Omental fat pad (tissue), 4 donors: ENCODE measurements at places on chromosomes 13 and 19. TPM values are rescaled to one million over a fixed set of nuclear protein-coding genes. Genes with fewer than 3 reads are reported as not detected.

GRCh38 chr19:45046355-45046754, 7.5 kb downstream of the CLASRP start:
- DNase-seq: no peak

DNA sequence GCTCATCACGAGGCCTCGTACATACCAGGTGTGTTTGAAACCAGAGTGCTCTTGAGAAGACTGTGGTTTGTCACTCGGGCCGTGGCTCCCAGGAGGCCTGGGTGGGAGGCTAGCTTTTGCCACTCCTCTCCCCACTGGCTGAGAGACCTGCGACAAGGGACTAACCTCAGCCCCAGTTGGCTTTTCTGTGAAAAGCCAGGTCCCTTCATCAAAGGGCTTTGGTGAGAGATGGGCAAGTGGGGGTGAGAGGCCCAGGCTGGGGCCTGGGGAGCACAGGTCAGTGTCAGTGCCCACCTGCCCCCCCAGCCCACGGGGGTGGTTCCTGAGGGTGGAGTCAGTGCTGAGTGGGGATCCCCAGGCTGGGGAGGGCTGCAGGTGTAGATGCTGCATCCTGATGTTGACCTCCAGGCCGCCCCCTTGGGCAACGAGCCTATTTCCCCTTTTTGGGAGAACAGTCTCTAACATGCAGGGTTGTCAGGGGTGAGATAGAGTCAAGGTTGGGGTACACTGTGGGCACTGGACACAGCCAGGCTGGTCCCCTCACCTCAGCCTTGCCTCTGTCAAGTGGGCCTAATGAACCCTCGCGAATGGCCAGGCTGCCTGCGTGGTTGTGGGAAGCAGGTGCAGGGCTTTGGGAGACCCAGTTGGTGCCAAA, 661 bp downstream of the KCNJ14 start:
- DNase-seq: no peak

Gene ZNF730
- total RNA-seq: not detected

DNA sequence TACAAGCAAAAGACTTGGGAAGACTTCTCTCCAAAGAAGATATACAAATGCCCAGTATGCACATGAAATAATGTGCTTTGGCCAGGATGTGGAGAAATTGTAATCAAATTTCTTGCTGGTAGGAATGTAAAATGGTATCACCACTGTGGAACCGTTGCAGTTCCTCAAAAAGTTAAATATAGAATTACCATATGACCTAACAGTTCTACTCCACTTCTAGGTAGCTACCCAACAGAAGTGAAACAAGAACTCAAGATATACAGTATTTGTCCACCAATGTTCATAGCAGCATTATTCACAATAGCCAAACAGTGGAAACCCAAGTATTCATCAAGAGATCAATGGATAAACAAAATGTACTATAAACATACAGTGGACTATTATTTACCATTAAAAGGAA, 95.0 kb upstream of the KLF5 start:
- DNase-seq: no peak

GRCh38 chr13:88627071-88627470, 955.9 kb downstream of the SLITRK5 start:
- no peak for DNase-seq

Gene SHISA2
- 1.4 TPM for total RNA-seq

GRCh38 chr13:98285852-98286594, 109.0 kb upstream of the RNF113B start:
- no peak for DNase-seq

Gene CRTC1
- total RNA-seq: 5.0 TPM

Gene MICU2
- 46.2 TPM for total RNA-seq

DNA sequence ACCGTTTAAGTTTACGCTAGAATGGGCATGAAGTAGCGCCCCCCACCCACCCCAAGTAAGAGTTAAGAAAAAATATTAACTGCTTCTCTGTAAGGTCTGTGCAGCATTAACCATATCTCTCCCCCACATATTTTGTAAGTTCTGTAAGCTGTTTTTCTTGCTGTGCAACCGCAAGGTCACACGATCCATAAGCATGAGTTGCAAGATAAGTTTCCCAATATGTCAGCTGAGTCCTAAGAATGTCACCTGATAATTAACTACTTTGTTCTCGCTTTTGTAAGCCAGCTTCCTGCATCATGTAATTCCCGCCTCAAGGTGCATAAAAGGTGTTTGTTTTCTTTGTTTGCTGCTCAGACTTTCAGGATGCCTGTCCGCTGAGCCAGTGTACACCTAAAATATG, 187.0 kb downstream of the MYO16 start:
- no peak for DNase-seq

DNA sequence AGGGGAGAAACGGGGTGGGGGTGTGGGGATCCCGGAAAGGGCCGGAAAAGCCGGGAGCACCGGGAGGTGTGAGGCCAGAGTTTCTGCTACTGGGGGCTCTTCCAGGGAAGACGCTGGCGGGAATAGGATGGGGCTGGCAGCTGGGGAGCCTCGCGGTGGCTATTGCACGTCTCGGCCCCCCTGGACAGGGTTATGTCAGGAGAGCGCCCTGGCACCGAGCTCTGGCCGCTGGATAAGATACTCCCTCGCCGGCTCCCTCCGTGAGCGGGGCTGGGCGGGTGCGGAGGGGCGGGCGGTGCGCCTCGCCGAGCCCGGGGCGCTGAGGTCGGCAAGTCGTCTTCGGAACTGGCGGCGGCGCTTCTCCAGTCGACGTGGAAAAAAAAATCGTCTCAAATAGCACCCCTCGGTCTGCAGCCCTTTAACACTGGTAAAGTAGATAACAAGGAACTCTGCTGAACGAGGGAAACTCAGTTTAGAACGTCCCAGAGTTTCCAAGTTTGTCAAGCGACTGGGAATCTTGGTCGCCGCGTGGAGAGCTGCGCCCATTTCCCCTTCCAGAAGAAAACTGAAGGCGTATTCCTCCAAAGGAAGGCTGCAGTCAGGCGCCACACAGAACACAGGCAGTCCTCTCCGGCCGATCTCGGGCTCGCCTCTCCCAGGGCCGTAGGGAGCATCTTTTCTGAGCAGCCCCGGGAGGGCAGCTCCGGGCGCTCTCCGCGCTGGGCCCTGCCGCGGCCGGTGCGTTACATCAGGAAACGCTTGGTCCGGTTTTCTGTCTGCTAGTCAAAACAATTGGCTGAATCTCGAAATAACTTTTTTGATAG, 115.1 kb downstream of the KCNRG start:
- DNase-seq: no peak

DNA sequence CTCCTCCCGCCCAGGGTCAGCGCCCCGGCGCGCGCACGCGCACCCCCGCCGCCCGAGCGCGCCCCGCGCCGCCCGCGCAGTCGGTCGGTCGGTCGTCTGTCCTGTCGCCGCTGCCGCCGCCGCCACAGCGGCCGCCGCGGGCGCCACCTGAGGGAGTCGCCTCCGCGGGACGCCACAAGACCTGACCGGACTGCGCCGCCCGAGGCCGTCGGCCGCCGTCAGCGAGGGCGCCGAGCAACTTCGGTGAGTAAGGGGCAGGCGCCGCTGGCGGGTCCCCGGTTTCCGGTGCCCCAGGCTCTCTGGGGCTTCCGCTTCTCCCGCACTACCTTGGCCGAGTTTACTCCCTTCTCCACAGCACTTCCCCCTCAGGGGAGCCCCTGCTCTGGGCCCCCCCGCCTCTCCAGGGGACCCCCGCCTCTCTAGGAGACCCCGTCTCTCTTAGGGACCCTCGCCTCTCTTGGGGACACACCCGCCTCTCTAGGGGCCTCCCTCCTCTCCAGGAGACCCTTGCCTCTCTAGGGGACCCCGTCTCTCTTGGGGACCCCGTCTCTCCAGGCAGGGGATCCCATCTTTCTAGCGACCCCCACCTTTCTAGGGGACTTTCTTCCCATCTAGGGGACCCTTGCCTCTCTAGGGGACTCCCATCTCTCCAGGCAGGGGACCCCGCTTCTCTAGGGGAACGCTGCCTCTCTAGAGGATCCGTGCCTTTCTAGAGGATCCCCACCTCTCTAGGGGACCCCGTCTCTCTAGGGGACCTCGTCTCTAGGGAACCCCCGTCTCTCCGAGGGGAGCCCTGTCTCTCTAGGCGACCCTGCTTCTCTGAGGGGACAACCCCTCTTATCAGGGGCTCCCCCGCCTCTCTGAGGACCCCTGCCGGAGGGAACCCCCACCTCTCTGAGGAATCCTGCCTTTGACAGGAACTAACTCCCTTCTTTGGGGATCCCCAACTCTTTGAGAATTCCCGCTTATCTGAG, 19.3 kb upstream of the GATAD2A start:
- no peak for DNase-seq

Gene PPP1R15A
- total RNA-seq: 105 TPM

DNA sequence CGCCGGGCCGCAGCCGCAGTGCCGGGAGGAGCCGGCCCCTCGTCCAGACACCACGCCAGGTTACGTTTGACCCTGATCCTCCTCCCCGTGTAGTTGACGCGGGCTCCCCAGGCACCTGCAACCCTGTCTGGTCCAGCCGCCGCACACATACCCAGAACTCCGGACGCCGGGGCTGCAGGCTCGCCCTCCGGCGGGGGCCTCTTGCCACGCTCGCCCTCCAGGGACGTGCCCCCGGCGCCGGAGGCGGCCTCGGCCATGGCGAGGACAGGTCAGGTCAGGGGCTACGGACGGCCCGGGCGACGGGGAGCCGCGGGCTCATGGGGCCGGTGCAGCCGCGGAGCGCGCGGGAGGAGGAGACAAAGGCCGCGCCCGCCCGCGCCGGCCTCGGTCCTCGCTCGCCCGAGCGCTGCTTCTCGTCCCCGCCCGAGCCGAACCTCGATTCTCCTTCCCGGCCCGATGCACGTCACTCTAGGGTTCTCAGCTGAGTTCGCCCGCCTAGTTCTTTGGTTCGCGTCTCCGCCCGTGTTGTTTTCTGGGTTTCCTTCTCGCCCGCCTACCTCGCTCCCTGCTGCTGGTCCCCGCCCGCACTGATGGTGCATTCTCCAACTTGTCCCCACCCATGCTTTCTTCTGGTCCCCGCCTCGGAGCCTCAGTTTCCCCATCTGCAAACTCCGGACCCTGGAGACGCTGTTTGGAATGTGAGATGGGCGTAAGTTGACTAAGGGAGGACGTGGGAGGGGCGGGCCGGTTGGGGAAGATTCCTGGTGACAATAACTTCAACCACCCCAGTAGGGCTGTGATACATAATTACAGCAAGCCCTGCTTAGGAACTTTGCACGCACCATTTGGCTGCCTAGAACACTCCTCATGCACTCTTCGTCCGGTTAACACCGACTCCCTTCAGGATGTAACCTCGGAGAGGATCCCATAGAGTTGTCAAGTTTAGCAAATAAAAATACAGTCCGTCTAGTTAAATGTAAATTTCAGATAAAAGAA, at the start of gene ANO8:
ANO8 (minus strand) TSS at position 442 of the 996 bp plus-strand sequence; CDS start at position 257, 185 bp downstream.
- peak; percentile 74 for DNase-seq

DNA sequence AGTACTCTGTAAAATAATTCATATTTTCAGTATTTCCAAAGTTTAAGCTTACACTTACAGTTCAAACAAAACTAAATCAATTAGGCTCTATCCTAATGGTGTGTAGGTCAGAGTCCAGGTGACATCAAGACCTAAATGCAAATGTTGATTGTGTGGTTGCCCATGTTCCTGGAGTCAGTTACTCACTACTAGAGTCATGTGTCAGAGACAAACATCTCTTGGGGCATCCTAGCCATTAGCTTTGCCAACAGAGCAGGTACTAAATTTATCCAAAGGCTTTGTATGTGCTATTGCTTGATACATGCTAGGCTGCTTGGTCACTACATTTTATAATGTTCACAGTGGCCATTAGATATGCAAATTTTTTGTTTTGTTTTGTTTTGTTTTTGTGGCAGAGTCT, 11.7 kb downstream of the SPRY2 start:
- DNase-seq: no peak

DNA sequence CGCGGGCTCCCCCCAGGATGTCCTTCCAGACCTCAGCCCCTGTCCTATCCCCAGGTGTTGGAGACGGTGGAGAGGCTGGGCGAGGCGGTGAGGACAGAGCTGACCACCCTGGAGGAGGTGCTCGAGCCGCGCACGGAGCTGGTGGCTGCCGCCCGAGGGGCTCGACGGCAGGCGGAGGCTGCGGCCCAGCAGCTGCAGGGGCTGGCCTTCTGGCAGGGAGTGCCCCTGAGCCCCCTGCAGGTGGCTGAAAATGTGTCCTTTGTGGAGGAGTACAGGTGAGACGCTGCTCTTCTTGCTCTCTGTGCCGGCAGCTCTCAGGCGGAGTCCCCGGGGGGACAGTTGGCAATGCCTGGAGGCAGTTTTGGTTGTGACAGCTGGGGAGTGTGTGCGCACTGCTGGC, 6.9 kb downstream of the TTYH1 start:
- no peak for DNase-seq

Gene RASAL3
- total RNA-seq: 2.0 TPM

GRCh38 chr19:1113030-1113985, 9.5 kb downstream of the GPX4 start:
- DNase-seq: peak; percentile 87

Gene LILRA2
- total RNA-seq: 1.9 TPM

Gene SIGLEC8
- total RNA-seq: 1.4 TPM

Gene ZNF625
- total RNA-seq: 2.2 TPM

Gene ZNF471
- 1.9 TPM for total RNA-seq

DNA sequence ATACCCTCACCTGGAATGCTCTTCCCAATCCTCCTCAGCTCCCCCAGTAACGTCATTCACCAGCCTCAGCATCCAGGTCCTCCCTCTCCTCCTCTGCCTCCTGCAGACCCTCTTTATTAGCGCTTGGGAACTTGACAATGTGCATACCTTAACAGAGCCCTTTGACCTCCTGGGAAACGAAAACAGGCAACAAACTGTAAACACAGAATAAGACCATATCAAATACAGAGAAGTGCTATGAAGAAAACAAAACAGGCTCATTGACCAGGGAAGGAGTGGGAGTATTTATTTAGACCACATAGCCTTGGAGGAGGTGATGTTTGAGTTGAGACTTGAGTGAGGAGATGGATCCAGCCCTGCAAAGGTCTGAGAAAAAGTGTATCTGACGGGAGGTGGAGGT, 107.9 kb upstream of the SLC7A1 start:
- no peak for DNase-seq

- no peak for DNase-seq
These were observed 51.3 kb upstream of the GAS6 start for GRCh38 chr13:113915012-113915763.

Gene TBXA2R
- 1.8 TPM for total RNA-seq

DNA sequence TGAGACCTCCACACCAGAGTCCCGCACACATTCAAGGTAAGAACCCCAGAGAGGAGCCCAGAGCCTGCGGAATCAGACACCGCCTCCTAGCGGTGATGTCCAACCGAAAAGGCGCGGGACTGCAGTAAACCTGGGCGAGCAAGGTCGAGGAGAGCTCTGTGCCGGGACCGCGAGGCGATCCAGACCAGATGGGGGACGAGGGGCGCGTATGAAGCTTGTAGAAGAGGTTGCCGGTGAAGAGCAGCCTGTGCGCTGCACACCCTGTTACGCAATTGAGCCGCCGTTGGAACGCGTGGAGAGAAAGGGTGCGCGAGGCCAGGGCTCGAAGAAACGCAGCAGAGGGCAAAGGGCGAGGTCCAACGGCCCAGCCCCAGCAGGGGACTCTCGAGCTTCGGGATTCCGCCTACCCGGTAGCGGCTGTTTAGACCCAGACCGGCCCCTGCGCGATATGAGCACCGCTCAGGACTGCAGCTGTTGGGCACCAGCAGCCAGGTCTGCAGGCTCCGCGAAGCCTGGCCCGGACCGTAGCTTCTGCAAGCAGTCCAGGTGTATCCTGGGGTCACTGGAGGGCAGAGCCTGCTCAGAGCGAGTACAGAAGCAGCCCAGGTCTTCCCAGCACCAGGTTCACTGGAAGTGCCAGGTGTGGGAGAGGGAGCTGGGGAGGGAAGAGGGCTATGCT, 65.9 kb upstream of the ZNF599 start:
- DNase-seq: no peak

GRCh38 chr13:92843549-92843948, 383.1 kb upstream of the GPC6 start:
- DNase-seq: no peak

Gene OVOL3
- not detected for total RNA-seq

Gene C5AR1
- total RNA-seq: 94.0 TPM

GRCh38 chr19:1526979-1527649, 3.2 kb downstream of the PLK5 start:
- DNase-seq: no peak

GRCh38 chr19:3607303-3608078, 816 bp upstream of the TBXA2R start:
- DNase-seq: no peak
